ENCODE measurements at places on chromosomes 16 and 17.

GRCh38 chr17:14547016-14547415 is 246.1 kb downstream of the HS3ST3B1 start:
- DNase-seq = no peak

DNA sequence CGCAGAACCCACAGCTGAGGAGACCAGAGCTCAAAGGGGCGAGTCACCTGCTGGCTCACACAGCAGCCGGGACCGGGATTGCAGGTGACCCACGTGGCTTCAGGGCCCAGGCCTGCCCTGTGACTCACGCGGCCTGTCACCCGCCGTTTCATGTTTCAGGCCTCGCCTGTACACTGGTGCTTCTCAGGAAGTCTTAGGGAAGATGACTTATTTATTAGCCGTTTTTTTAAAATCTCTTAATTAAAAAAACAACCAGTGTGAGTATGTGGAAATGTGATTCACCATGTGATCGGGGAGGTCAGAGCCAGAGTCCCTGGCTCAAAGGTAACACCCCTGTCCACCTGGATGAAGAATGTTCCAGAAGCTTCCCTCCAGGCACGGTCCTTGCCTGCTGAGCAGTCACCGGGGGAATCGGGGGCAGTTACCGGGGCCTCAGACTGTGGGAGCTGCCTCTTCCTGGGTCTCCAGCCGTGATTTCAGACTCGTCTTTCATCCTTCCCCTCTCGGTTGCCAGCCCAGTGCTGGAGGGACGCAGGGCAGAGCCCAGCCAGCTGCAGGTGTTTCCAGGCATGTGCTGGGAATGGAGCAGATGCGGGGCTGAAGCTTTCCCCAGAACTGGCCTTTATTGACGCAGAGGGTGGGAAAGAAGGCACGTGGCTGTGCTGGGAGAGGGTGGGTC is 49.3 kb downstream of the CMIP start:
- DNase-seq = peak; percentile 44

GRCh38 chr16:79871906-79872305 is 271.4 kb upstream of the MAF start:
- no peak for DNase-seq

GRCh38 chr17:28706471-28707338 is 5.0 kb downstream of the PROCA1 start:
- no peak for DNase-seq

- no peak for DNase-seq
Measured at GRCh38 chr16:72976438-72977064, 71.4 kb downstream of the ZFHX3 start.

GRCh38 chr17:50361561-50362480 is 11.2 kb downstream of the MRPL27 start:
- DNase-seq = peak; percentile 50
